Peyer's patch (tissue), 4 donors: ENCODE measurements at places on chromosomes 5 and 9.

DNA sequence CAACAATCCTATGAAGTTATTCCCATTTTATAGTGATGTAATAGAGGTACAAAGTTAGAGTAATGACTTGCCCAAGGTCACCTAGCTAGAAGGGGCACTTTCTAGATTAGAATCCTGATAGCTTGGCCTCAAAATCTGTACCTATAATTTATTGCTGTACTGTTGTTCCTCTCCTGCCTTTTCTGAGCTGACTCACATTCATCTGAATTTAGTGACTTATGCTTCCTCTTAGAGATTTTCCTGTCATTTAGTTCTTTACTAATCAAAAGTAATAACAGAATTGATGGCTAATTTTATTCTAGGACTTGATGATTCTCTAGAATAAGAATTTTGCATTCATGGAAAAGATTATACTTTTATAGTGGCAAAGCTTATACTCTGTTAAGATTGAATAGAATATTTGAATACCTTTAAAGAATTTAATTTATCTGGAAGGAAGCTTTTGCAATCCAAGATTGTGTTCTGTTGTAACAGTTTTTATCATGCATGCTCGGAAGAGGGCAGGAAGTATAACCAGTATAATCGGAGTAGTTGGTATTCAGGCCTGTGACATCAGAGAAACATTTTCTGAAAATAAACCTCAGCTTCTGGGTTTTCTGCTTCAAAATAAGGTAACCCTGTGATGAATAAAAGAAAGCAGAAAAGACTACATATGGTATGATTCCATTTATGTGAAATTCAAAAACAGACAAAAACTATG lies 21.3 kb downstream of the CYSTM1 start:
- DNase-seq = no peak

DNA sequence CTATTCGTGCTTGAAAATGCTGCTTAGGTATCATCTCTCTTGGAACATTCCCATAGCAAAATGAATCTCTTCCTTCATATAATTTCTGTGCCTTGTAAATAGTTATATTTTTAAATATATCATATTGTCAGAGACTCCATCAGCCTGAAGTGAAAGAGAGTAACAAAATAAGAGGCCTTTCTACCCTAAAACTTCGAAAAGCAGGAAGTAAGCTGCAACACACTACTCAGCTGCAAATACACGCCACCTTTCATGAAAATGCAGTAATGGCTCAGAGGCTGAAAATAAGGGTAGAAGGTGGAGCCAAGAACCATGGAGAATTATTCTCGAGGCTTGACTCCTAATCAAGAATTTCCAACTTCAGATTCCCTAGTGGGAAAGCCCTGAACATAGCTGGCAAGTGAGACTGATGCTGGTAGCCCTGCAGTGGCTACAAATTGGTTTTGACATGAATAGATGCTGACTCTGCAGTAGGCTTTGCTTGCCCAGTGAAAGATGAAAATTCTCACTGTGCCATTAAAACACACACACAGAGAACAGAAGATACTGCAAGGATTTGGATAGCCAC lies 30.2 kb upstream of the PTGER4 start:
- no peak for DNase-seq

GRCh38 chr5:19770396-19770795 lies 217.6 kb downstream of the CDH18 start:
- DNase-seq = no peak

GRCh38 chr9:107630156-107630555 lies 140.6 kb upstream of the KLF4 start:
- DNase-seq = no peak

- no peak for DNase-seq
These were observed 41.9 kb downstream of the MTRR start for GRCh38 chr5:7910738-7911428.

- no peak for DNase-seq
These were observed 668.4 kb upstream of the CDH9 start for GRCh38 chr5:27706832-27707231.

DNA sequence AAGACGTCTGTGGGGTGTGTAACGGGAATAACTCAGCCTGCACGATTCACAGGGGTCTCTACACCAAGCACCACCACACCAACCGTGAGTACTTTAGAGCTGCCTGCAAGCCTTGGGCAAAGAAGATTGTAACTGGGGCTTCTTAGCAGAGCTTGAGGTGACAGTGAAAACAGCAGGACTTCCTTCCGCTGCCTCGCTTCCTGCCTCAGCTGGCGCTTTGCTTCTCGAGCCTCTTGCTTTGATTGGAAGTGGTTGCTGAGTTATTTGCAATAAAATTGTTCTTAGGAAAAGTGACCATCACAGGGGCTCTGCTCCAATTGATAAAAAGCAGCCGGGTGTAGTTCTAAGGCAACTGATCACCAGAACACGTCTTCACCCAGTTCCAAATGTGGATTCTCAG lies 99.1 kb downstream of the ADAMTS16 start:
- DNase-seq = no peak

DNA sequence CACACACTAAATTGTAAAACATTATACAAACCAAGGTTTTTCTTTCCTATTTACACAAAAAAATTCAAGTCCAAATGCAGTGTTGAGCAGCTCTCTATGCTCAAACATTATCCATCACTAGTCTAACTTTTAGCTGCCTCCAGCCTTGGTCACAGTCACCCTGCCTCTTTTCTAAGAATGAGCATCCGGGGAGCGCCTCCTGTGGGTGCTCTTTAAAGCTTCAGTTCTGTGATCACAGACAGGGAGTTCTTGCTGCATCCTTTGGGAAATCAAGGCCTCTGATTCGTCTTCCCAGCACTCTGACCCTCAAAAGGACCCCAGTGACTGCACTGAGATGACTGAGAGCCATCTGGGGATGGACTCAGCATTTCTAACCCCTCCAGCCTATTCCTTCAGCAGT lies 289.6 kb downstream of the SEC61B start:
- DNase-seq = no peak
